ENCODE measurements at places on chromosomes 11 and 22.

DNA sequence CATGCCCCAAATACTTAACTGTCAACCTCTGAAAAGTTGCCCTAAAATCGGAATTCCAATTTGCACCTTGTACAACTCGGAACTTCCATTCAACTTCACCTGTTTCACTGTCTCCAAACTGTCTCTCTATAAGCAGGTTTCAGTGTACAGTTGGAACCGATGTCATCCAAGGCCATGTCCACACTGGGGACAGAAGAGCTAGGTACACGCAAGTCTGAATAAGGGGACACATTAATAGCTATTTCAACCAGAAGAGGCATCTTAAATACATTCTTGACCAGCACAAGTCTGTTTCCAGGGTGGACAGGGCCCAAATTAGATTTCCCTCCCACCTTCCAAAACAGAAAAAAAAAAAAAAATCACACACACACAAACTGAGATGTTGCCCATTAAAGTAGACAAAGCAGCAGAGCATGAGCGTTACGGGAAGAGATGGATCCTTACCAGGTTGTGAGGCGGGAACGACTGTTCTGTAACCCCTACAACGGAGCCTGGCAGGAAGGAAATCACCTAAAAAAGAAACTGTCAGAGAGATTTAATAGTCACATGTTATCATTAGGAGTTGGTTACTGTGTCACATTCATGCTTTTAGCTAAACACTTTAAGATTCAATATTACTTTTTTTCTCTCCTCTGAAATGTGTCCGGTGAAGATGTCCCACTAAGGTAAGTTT is 1.7 kb downstream of the CREBZF start:
- no peak for DNase-seq

GRCh38 chr11:65132988-65133700 is 1.2 kb downstream of the SYVN1 start:
- no peak for DNase-seq

DNA sequence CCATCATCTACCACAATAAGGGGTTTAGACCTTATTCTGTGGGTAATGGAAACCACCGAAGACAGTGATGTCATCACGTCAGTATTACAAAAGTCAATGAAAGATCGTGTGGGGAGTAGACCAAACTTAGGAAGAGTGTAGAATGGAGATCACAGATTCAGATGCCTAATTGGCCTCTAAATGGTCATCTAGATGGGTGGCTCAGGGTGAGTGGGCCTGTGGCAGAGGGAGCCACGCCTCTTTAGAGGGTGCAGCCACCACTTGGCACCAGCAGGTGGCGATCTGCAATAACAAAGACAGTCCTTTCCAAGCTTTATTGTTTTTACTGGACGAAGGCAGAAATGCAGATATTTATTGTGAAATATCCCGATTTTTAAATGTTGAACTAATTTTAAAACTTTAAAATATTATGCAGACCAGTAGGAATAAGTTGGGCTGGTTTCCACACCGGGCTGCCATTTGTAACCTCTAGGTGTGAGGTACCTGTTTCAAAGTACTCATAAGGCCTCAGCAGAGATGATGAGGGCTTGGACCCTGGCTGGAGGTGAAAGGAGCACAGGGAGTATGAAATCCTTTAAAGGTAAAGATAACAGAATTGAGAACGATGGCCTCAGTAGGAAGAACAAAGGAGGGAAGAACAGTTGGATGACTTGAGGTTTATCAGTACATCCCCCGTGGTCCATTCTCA is 222.0 kb downstream of the DBX1 start:
- DNase-seq: peak; percentile 28

DNA sequence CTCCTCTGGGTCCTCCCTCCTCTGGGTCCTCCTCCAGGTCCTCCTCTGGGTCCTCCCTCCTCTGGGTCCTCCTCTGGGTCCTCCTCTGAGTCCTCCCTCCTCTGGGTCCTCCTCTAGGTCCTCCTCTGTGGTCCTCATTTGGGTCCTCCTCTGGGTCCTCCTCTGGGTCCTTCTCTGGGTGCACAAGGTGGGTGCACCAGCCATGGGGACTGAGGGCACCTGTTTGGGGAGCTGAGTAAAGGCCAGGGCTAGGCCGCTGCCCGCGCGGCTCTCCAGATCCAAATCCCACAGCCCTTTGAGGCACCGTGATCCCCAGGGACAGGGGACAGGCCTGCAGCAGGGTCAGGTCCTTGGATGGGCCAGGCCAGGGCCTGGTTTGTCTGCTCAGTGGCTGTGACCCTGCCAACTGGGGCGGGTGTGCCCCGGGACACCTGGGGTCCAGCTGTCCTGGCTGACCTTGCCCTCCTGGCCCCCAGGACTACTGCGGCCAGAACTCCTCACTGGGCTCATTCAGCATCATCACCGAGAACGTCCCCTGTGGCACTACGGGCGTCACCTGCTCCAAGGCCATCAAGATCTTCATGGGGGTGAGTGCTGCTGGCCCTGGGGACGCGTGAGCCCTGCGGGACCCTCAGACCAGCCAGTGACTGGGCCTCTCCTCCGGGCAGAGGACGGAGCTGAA is 12.7 kb downstream of the MUC2 start:
- DNase-seq: no peak

- DNase-seq: no peak
These were observed 95.0 kb downstream of the SWAP70 start for GRCh38 chr11:9758637-9759518.

GRCh38 chr11:61555051-61555969 is 25.6 kb downstream of the SYT7 start:
- DNase-seq: no peak

- no peak for DNase-seq
These were observed 38.8 kb downstream of the SMCO4 start for GRCh38 chr11:93504110-93505095.

DNA sequence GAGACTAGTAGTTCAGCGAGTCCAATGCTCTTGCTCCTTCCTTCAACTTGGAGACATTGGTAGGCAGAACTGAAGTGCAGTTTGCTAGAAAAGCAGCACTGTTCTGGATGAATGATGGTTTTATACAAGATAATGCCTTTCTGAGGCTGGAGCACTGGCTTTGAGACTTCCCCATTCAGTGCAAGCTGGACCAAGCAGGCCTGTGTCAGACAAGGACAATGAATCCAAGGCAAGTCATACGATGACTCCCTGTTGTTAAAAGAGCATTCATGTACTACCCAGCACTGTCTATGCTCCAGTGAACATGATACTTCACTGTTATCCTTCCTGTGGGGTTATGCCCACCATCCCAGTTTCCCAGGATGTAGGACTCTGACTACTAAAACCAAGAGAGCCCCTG is 242.3 kb upstream of the RAG2 start:
- no peak for DNase-seq

DNA sequence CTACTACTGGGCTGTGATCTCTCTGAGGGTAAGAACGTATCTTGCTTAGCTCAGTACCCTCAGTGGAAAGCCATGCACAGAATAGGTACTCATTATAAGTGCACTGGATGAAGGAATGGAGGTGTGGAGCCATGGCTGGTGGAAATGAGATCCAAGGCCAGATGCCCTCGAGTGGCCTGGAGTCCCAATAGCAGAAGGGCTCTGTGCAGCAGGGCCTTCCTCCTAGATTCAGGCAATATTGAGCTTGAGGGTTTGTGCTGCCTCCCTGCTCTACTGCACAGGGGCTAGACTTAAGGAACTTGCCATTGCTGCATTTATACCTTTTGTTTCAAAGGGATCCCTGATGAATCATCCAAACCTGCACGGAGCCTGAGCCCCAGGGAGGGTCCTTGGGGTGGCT is 33.6 kb upstream of the TUB start:
- no peak for DNase-seq

DNA sequence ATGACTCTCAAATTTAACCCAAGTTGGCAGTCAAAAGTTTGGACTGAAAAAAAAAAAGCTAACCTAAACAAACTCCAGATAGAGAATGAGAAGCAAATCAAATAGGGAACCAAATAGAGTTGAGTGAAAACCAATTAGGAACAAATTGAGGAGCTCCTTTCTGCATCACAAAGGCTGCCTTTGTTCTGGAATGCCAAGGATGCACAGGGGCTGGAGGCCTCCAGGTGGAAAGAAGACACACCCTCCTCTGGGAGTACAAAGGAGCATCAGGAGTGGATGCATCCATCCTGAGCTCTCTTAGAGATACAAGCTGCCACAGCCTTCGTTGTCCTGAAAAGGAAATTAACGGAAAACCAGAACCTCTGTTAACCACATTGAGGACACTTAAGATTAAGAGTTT is 73.3 kb downstream of the MRGPRX1 start:
- no peak for DNase-seq

- DNase-seq: no peak
These were observed 39.3 kb upstream of the LRRC4C start for GRCh38 chr11:41498726-41499125.

- DNase-seq: no peak
These were observed 20.5 kb downstream of the TBRG1 start for GRCh38 chr11:124643042-124643604.

DNA sequence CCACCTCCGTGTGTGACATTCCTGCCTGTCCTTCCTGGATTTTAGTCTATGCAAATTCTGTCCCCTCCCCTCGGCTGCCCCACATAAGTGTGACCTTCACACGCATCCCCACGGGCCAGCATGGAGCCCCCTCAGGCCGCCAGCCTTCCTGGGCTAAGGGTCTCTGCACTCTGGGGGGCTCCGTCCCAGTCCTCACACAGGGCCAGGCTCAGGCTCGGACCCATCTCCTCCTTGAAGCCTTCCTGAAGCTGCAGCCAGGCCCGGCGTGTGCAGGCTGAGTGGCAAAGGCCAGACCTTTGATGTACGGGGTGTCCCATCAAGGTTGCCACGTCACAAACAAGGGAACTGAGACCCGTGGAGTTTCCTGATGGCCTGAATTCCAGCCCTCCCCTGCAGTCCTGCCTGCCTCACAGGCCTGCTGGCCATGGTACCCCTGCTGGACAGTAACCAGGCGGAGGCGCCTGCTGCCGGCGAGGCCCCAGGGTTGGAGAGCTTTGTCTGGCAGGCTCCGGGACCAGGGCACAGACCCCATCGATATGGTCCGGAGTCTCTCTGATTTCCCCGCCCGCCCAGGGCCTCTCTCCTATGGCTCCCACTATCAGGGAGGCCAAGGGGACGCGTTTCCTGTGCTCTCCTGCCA is 791.7 kb downstream of the BRD1 start:
- no peak for DNase-seq

- DNase-seq: no peak
These were observed 564.3 kb downstream of the MN1 start for GRCh38 chr22:27237080-27237741.

DNA sequence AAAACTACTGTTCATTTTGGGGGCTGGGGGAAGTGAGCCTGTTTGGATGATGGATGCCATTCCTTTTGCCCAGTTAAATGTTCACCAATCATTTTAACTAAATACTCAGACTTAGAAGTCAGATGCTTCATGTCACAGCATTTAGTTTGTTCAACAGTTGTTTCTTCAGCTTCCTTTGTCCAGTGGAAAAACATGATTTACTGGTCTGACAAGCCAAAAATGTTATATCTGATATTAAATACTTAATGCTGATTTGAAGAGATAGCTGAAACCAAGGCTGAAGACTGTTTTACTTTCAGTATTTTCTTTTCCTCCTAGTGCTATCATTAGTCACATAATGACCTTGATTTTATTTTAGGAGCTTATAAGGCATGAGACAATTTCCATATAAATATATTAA is 87.1 kb upstream of the BIRC3 start:
- no peak for DNase-seq

DNA sequence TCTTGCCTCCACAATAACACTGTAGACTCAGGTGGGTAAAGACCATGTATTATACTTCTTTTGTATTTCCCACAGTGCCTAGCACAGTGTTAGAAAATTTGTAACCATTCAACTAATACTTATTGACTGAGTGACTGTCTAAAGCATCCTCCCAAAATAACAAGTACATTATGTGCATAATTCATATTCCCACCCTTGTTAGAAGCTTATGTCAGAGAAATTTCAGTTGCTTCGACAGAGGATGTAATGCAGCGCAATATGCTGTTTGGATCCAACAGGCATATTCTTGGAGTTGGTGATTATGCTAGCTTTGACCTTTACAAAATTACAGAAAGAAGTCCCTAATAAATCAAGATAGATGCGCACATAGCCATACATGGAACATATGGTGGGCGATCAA is 53.0 kb downstream of the AMBRA1 start:
- DNase-seq: no peak

- DNase-seq: no peak
These were observed 30.4 kb downstream of the SHANK3 start for GRCh38 chr22:50702821-50703725.

All from GM18507 (cell line).